ENCODE measurements at places on chromosomes 4 and X.
A peak's percentile ranks its signal among the peaks of the same experiment; 100 is the strongest.

DNA sequence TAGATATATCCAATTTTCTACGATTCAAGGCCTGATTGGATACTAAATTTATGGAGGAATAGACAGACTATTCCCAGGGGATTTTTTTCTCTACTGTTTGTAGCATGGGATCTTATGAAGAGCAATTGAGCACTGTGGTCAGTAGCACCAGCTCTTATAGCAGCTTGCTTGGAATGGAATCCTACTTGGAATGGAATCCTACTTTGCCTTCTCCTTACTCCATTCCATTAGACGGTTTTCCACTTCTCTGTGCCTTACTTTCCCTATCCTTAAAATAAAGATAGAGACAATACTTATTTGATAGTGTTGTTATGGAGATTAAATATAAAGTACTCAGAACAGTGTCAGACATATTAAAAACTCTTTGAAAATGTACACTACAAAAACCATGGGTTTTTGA is 133.5 kb downstream of the BTC start:
- no peak for DNase-seq

DNA sequence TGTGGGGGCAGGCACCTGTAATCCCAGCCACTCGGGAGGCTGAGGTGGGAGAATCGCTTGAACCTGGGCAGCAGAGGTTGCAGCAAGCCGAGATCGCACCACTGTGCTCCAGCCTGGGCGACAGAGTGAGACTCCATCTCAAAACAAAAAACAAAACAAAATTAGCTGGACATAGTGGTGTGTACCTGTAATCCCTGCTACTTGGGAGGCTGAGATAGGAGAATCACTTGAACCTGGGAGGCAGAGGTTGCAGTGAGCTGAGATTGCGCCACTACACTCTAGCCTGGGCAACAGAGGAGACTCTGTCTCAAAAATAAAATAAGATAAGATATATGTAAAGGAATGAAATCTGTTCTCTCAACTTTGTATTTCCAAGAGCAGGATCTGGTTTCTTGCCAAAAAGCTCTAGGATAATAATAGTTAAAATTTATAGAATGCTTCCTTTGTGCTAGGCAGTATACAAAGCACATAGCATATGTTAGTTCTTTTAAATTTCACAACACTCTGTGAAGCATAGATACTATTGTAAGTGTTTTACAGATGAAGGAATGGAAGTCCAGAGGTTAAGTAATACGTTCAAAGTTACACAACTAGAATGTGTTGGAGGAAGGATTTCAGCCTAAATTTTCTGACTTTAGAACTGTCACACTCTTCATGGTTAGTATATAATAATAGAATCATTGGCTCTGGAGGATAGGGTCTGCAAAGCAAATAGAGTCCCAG is 10.3 kb downstream of the MRPL1 start:
- DNase-seq = no peak

GRCh38 chr4:132240081-132240480 is 909.0 kb upstream of the PCDH10 start:
- DNase-seq = no peak

DNA sequence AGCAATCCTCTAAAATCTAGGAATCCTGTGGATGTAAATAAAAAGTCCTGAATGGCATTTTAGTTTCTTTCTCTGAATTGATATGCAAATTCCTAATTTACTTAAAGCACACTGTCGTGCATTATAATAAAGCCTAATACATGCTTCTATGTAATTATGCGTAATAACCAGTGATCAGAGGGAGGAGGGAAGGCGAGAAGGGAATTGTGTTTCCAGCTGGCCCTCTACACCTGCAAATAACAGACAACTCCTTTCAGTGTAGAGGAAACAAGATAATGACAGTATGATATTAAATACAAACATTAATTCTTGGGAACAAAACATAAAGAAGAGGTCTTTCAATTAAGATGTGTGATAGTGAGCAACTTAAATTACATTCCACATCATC is 419.6 kb upstream of the LCORL start:
- DNase-seq = no peak

DNA sequence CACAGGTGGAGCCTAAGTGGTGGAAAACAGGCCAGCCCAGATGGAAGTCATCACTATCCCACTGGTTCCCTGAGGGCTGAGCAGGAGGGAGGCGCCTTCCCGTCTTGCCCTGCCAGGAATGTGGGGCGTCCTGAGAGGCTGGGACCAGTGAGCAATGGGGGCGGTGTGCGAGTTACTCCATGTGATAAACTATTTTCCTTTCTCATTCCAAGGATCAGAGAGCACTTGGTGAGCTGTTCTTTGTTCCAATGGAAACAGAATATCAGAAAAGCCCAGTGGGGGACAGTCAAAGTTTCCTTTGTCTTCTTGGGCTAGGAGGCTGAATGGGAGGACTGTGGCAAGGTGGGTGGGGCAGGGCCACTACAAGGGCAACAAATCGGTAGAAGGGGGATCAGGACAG is 86.2 kb downstream of the NHSL2 start:
- no peak for DNase-seq

DNA sequence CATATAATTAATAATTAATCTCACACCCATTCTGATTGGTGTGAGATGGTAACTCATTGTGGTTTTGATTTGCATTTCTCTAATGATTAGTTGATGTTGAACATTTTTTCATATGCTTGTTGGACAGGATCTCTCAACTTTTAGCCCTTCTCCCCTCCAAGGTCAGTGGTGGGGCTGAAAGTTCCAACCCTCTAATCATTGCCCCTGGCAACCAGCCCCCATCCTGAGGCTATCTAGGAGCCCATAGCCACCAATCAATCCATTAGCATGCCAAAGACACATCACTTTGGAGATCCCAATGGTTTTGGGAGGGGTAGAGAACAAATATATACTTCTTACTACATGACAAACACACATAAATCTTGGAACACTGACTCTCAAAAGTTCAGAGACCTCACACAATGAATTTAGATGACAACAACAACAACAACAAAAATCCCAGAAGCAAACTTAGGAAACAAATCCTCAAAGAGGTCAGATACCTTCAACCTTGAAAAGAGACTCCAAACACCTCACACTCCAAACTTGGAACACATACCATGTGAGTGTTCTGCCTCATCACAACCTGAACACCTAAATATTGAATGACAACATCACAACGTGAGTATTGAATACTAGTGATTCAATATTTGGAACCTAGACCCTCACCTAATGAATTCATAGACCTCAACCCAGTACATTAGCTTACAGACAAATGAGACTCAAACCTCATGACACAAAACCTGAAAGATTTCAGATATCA is 19.0 kb upstream of the PAGE4 start:
- no peak for DNase-seq

DNA sequence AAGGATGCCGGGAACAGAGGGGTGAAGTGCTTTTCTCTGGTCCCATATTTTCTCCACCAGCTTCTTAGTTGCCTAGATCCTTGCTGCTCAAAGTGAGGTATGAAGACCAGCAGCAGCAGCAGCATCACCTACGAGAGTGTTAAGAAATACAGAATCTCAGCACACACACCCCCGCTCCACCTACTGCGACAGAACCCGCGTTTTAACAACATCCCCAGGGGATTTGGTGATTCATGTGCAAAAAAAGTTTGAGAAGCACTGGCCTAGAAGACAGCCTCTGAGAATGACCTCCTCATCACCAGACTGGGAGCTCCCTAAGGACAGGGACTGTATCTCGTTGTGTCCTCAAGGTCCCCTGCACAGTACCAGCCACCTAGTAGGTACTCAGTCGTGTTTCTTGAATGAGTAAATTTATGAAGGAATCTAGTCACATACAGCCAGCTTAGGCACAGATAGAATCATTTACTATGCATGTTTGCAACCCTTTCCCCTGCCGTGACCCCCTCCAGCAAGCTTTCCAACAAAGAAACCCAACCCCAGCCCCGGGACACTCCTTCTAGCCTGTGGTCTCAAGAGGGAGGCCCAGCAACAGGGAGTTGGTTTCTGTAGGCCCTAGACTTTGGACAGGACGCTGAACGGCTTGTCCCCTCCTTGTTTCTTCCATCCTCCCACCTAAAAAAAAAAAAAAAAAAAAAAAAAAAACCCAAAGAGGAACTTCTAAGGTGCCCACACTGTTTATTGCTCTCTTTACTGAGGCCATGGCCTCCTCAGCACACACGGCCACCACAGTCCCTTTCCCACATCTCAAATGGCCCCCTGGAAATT is 21.5 kb downstream of the RTL5 start:
- no peak for DNase-seq

GRCh38 chrX:153922932-153923857 is 2.9 kb downstream of the ARHGAP4 start:
- DNase-seq = no peak

DNA sequence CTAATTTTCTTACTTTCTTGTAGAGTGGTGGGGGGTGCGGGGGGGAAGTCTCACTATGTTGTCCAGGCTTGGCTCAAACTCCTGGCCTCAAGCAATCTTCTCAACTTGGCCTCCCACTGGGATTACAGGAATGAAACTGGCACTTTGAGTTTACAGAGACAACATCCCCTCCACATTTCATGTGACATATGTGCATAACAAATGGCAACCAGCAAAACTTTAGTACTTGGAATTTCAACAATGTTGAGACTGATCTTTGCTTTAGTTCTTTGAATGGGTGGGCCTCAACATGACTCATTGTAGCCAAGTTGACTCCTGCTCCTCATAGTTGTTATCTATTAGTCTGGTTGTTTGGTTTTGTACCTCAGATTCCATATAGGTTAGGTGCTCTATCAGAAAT is 11.4 kb upstream of the FMR1 start:
- no peak for DNase-seq

DNA sequence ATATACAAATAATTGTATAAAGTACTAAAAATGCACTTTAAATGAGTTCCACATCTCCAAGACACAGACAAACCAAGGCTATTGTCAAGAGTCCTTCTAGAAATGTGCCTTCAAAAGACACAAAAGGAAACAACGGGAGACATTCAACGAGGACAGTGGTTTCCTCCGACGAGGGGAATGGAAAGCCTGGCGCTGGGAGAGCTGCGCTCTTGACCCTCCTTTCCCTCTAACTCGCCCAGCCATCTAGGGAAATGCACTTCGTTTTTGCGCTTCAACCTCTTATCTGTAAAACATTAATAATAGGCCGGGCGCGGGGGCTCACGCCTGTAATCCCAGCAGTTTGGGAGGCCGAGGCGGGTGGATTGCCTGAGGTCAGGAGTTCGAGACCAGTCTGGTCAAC is 37.0 kb downstream of the ZFP42 start:
- no peak for DNase-seq

DNA sequence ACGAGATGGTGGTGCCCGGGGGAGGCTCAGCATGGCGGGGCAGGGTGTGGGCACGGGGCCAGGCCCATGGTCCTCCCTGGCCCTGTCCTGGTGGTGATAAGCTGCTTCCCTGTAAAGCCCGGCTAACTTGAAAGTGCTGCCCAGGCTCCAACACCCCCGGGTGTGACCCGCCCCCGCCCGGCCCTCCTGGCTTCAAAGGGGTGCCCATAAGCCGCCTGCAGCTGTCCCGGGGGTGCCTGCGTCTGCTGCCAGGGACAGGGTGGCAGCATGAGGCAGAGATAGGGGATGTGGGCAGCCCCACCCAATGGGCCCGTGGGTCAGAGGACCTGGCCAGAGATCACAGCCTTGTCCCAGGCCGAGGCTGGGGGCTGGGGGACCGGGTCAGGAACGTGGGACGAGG is 18.1 kb downstream of the FGFRL1 start:
- no peak for DNase-seq

DNA sequence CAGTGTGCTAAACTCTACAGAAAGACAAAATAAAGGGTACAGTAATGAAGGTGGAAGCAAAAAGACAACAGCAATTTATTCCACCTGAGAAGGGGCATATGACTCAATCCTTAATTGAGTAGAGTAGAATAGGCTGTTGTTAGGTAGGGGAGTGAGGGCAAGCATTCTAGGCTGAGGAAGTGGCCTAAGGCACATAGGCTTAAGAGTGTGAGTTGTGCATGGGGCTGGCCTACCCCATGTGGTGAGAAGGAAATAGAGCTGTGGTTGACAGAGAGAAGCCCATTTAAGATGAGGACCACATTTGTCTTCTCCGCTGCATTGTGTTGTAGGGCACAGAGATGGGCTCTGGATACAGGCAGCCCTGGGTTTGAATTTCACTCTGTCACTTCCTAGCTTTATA is 3.4 kb upstream of the ZCCHC18 start:
- no peak for DNase-seq

DNA sequence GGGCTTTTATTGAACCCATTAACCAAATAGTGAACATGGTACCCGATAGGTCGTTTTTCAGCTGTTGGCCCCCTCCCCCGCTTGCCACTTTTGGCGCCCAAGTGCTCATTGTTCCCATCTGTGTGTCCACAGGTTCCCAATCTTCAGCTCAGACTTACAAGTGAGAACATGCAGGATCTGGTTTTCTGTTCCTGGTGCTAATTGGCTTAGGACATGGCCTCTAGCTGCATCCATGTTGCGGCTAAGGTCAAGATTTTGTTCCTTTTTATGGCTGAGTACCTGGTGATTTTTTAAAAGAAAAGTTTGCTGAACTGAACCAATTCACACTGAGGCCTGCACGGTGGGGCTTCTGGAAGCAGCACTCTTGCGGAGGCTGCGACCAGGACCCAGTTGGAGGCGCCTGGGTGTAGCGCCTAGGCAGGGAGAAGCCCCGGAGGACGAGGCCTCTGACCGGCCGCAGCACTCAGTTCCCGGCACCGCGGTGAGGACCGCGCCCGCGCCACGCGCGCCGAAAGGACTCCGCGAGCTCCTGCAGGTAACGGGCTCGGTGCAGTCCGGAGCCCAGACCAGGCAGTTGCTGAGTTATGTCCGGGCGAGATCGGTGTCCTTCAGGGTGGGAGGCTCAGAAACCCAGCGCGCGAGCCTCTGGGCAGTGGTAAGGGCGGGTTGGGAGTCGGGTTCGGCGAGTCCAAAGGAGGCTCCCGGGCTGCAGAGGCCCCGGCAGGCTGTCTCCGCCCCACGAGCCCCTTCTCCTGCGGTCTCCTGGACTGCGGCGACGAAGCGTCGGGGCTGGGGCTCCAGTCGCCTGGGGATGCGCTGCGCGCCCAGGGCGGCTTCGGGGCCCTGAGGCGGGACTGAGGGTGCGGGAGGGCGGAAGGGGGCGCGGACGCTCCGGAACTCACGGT is 15.8 kb upstream of the SLC25A4 start:
- peak; percentile 38 for DNase-seq

DNA sequence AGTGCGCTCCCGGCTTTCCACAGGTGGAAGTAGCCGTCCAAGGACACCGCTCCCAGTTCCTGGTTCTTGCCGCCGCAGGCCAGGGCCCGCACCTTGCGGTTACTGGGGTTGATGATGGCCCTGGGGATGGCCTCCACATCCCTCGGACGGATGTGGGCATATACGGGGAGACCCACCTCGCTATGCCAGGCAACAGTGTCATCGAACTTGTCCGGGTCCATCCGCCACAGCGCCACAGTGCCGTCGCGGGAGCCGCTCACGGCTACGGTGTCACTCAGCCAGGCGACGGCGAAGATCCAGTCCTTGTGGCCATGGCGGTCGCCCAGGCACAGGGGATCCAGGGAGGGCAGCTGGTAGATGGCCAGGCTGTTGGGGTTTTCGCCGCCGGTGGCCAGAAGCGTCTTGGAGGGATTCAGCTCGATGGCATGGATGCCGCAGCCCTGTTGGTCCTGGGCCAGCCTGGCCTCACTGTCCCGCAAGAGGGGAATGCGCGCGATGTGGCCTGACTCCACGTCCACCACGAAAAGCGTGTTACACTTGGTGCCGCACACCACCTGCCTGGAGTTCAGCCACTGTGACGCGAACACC is 795 bp downstream of the DCAF12L1 start:
- DNase-seq = no peak

GRCh38 chr4:80459918-80460473 is 124.5 kb downstream of the CFAP299 start:
- no peak for DNase-seq

GRCh38 chrX:137313627-137314026 is 252.3 kb upstream of the ZIC3 start:
- DNase-seq = no peak

GRCh38 chrX:85244450-85245211 is 840 bp downstream of the ZNF711 start:
- DNase-seq = peak; percentile 25
